ENCODE measurements at places on chromosomes 1 and 21.

GRCh38 chr1:183891158-183891856 lies 86.4 kb downstream of the RGL1 start:
- DNase-seq: no peak

DNA sequence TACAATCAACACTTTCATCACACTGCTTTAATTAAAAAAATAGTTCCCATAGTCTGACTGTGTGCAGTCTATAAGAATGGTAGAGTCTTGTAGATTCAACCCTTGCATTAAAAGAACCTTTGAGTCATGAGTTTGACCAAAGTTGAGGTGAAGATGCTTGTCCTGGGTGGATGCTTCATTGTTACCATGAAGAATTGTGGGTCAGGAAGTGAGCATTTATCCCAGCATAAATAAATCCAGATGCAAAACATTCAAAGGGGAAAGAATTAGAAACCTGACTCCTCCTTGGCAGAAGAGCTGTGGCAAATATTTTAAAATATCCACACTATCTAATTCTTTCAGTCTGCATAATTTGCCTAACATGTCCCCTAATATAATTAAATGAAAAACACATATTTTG lies 72.9 kb upstream of the SPAG17 start:
- no peak for DNase-seq

DNA sequence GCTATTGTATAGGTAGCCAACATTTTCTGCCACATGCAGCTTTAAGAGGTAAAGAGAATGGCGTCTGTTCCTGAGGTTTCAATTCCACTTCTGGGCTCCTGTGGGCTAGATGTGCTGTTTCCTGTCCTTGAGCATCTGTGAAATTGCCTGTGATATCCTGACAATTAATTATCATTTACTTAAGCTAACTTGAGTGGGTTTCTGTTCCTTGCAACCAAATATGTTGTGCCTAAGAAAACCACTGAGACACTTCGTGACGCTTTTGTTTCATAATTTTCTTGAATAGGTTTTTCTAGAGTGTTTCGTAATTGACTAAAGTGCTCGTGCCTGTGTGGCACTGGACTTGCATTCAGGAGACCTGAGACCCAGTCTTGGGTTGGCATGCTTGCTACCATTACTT lies 127.3 kb upstream of the POU3F1 start:
- DNase-seq: no peak

DNA sequence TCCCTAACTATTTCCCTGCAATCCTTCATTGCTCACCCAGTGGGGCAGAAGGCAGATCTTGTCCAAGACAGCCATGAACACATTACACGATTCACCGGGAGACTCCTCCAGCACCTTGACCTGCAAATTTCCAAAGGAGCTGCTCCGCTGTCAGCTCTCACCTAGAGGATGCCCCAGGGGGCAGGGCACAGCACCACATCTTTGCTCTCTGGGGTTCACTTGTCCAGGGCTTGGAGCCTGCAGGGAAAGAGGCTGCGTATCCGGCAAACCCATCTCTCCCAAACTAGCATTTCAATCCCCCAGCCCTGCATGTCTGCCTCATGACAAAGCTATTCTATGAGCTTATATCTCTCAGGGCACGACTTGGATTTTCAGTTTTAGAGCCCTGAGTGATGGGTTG lies 35.1 kb upstream of the OLIG2 start:
- no peak for DNase-seq

DNA sequence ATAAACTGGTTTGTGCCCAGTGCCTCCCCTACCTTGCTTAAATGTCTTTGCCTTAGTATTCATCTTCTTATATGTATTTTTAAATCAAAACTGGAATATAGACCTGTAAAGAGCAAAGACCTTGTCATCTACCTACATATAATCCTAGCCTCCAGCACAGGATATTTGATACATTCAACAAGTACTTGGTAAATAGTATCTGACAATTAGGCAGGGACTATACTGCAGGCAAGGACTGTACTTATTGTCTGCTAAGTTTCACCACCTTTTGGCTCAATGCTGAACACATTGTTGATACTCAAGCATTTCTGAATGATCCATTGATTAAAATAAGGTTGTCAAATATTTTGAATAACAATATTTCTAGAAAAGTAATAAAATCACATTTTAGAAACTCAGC lies 96.4 kb downstream of the PKN2 start:
- no peak for DNase-seq

- DNase-seq: no peak
Observed at GRCh38 chr1:200488375-200489165, 78.7 kb upstream of the ZNF281 start.

DNA sequence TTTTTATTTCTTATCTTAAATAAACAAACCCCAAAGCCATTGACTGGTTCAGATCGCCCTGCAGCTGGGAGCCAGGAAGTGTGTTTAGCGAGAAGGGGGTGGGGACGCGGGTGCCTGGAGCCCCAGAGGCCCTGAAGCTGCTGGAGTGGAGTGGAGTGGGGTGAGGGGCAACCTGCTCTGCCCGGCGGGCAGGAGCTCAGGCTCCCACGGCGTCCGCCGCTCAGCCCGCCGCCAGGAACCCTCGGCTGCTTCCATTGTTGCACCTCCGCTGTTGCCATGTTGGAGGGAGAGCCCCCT lies 673 bp downstream of the PIK3C2B start:
- no peak for DNase-seq

GRCh38 chr1:165629151-165629550 lies 1.9 kb upstream of the MGST3 start:
- no peak for DNase-seq

DNA sequence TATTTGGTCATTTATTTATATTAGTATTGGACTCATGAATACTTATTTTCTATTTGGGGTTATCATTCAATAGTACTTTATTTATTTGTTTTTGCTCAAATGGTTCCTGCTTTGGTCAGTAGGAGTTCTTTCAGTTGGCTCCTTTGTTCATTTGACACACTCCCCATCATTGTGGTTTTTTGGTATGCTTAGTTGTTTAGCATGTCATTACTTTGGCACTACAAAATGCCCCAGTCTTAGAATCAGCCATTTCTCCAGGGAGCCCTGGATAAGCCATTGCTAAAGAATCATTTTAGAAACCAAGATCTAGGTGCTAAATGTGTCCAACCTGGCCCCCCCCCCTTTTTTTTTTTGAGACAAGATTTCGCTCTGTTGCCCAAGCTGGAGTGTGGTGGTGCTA lies 61.7 kb upstream of the MRPS6 start:
- DNase-seq: no peak

- DNase-seq: no peak
Observed at GRCh38 chr1:175539986-175540385, 203.4 kb downstream of the TNR start.

DNA sequence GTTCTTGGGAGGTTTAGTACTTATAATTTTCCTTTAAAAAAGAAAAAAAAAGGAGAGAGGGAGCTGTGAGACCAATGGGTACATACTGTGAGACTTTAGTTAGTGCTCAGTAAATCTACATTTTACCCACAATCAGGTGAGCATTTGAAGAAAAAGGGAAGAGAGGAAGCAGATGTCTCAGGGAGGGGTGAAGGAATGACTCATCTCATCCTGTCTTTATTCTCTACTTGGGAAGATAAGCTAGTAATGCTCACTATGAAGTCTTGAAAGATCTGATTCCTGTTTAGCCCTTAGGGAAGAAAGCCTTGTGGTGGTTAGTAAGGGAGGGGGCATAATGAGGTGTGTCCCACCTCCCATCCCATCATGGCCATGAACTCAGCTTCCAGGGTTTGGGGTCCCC lies 112.6 kb downstream of the PLD5 start:
- DNase-seq: no peak

- DNase-seq: no peak
Observed at GRCh38 chr1:55084257-55084656, 44.9 kb downstream of the PCSK9 start.

- DNase-seq: no peak
Observed at GRCh38 chr1:147077936-147078605, 94.2 kb downstream of the PRKAB2 start.

DNA sequence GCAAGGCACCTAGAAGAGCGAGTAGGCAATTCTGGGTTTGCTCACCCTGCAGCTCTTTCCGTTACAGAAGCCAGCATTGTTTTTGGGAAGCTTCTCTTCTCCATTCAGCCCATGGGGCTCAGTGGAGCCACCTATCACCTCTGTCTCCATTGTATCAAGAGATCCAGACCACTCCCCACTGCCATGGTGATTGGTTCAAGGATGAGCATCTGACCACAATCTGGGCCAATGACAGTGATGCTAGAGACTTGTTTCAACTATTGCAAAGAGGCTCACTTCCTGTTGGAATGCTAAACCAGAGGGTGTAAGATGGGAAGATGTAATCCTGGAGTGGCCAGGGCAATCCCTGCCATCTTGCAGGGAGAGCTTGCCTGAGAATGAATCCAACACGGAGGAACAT lies 6.6 kb downstream of the SPATA21 start:
- no peak for DNase-seq

GRCh38 chr1:26010825-26011224 lies 10.8 kb upstream of the EXTL1 start:
- no peak for DNase-seq

DNA sequence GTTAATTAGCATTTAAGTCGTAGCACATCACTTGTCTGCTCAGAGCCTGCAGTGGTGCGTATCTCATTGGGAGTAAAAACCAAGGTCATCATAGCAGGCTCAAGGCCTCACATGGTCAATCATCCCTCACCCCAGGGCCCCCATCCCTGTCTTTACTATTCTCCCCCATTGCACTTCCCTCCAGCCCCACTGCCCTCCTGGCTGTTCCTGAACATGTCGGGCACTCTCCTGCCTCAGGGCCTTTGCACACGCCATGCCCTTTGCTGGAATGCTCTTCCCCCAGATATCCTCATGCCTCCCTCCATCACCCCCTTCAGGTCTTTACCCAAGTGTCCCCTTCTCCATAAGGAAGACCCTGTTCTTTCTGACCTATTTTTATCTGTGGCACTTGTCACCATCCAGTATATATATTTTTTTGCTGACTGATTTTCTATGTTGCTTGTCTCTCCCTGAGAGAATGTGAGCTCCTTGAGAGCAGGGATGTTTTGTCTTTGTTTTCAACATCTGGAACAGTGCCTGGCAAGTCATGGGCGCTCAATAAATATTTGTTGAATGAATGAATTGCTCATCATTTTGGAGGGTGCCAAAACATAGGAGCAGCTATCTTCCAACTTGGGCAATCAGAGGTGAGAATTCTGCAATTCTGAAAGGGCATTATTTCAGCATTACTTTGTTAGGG lies 74.1 kb upstream of the POU3F1 start:
- DNase-seq: no peak

GRCh38 chr1:159121526-159121925 lies 45.0 kb upstream of the AIM2 start:
- DNase-seq: no peak

DNA sequence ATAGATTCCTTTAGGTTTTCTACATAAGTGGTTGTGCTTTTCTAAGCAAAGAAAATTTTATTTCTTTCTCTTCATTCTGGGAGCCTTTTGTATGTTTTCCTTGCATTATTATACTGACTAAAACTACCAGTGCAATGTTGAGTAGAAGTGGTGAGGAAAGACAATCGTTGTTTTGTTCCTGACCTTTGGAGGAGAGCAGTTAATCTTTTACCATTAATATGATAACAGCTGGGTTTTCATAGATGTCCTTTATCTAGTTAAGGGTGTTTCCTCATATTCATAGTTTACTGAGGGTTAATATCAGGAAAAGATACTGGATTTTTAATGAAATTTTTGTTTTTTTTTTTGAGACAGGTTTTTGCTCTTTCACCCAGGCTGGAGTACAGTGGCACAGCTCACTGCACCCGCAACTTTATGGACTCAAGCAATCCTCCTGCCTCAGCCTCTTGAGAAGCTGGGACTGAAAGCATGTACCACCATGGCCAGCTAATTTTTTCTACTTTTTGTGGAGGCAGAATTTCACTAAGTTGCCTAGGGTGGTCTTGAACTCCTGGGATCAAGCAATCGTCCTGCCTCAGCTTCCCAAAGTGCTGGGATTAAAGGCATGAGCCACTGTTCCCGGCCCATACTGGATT lies 9.0 kb upstream of the KCTD3 start:
- DNase-seq: no peak

DNA sequence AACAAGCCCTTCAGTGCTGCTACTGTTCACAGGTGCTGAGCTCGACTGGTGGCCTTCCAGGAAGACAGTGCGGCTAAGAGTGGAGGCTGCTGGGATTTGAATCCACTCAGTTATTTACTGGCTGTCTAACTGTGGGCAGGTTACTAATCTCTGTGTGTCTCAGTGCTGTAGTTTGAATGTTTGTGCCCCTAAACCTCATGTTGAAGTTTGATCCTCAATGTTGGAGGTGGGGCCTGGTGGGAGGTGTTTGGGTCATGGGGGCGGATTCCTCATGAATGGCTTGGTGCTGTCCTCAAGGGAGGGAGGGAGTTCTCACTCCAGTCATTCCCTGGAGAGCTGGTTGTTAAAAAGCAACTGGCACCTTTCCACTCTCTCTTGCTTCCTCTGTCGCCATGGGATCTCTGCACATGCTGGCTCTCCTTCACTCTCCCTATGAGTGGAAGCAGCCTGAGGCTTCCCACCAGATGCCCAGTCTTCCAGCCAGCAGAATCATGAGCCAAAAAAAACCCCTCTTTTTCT lies 334.8 kb downstream of the RPS6KC1 start:
- DNase-seq: no peak

GRCh38 chr1:82062206-82062605 lies 261.5 kb downstream of the ADGRL2 start:
- DNase-seq: no peak

DNA sequence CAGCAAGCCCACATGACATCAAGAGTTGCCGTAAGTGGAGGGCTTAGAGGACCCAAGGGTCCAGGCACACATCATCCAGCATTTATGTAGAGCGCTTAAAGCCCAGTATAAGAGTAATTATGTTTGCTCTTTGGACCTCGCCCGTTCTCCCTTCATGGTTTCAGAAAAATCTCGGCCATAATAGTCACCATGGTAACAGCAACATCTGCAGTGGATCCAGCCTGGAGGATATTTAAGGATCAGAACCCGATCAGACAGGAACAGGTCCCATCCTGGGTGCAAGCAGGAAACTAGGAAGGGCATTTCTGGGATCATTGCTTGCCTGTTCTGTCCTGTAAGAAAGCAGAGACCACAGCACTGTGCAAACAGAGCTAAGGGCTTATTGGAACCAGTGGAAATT lies 89.9 kb upstream of the KAZN start:
- no peak for DNase-seq

DNA sequence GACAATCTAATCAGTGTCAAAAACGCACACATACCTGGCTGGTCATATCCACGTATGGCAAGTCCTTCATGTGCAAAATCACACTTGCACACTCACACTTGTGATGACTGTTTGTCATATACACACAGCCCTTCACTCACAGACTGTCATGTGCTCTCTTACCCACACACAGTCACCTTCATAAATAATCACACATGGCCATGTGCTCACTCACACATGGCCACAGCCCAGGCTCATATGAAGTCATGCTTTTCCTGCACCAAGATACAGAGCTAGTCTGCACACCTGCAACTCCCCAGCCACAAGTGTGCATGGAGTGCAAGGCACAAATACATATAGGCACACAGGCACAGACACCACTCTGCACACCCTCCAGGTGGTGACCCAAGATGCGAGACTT lies 45.4 kb upstream of the FOXO6 start:
- no peak for DNase-seq

GRCh38 chr1:20885121-20885520 lies 98.0 kb upstream of the HP1BP3 start:
- no peak for DNase-seq

GRCh38 chr1:221688488-221688843 lies 53.4 kb downstream of the DUSP10 start:
- no peak for DNase-seq

Data from stimulated activated CD4-positive, alpha-beta T cell treated with anti-CD3 and anti-CD28 coated beads, Interleukin-1b, Interleukin-23, amount 100 ng/mL, for 1 hour (primary cell).